ENCODE measurements at places on chromosomes 16 and 17.

GRCh38 chr17:42920922-42921321, 20.3 kb downstream of the G6PC1 start:
- no peak for DNase-seq

DNA sequence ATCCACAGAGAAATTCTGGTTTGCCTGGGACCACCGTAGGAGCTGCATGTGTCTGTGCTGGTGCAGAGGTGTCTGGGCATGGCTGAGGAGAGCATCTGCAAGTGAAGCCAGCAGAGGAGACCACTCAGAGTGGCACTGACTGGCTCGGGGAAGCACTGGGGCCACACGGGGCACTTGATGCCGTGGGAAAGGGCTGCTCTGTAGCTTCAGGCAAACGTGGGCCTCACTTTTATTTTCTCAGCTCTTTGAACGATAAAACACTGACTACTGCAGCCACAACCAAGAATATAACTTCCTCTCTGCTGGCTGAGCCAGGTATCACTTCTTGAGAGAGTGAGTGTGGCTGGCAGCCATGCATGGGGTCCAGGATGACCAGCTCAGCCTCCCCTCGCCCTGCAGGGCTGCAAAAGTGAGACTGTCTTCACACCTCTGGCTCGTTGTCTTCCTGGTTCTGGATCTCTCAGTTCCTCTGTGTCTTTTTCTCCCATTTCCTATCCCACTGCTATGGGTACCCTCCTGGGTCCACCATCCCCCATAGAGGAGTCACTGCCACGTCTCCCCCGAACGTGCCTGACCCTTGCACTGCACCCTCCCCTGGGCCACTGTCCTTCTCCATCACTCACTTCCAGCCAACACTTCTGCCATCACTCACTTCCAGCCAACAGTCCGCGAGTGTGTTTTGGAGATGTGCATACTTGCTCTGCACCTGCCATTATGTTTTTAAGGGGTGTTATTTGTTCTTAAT, 201.4 kb upstream of the CHMP6 start:
- DNase-seq = no peak

DNA sequence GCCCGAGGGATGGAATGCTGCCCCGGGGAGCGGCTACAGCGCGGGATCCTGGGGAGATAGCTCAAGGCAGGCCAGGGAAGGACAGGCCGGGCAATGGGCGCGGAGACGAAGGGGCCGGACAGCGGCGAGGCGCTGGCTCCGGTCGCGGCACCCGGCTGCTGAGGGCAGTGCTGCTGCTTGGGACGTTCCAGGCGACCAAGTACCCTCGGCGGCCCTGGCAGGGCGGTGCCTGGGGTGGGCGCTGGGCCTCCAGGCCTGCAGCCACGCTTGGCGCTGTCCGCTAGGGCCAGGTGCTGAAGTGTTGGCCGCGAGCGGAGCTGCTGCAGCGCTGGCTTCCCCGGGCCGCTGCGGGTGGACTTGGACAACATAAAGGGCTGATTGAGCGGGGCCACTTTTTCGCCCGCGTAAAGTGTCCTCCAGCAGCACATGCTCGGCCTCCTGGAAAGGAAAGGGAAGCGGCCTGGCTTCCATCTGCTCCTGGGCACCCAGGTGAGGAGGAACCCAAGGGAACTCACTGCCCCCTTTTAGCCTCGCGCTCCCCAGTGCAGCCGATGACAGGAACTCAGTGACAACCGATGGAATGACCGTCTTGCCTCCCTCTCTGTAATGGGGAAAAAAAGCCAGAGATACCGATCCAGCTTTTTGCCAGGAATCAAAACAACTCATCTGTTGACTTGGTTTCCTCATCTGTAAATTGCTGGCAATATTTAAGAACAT, 23.7 kb downstream of the CLEC3A start:
- peak; percentile 55 for DNase-seq

GRCh38 chr16:72999541-73000019, 48.3 kb downstream of the ZFHX3 start:
- no peak for DNase-seq

- no peak for DNase-seq
These were observed 342.3 kb downstream of the SNX29 start for GRCh38 chr16:12318661-12319427.

DNA sequence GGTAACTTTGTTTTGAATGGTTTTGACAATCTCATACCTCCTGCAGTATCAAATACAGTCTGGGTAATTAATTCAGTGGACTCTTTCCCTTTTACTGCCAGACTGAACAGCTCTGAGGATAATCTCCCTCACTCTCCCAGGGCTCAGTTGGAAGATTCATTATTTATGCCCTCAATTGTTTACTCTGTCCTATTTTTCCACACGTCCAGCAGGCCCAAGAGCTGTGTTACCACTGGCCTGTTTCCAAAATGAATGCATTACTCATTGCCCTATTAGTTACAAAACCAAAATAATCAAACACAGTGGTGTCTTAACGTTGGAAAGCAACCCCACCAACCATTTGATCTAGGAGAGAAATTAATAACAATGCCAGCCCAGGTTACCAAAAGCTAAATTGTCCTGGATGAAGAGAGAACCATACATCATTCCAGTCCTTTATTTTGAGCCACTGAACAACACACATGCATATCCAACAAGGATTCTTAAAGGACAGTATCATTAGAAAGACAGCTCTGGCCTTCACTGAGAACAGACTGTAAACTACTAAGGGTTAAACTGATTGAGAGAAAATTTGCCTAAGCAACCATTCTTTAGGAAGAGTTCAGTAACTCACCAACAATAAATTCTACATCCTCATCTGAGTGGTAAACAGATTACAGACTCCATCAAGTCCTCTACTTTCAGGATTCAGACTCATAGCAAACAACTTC, 34.5 kb downstream of the FAM222B start:
- peak; percentile 79 for DNase-seq

DNA sequence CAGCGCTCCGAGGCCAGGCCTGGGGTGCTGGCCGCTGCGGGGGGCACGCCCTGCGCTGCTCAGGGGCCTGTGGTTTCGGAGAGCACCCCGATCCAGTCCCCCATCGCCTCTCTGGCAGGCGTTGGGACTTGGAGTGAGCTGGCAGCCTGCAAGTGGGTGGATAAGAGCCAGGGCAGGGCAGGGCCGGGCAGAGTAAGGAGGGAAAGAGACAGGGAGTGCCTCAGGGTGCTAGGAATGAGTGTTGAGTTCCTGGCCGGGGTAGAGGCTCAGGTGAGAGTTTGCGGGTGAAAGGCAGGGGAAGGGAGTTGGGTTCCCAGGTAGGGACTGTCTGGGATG, 1.3 kb downstream of the CDH13 start:
- no peak for DNase-seq

DNA sequence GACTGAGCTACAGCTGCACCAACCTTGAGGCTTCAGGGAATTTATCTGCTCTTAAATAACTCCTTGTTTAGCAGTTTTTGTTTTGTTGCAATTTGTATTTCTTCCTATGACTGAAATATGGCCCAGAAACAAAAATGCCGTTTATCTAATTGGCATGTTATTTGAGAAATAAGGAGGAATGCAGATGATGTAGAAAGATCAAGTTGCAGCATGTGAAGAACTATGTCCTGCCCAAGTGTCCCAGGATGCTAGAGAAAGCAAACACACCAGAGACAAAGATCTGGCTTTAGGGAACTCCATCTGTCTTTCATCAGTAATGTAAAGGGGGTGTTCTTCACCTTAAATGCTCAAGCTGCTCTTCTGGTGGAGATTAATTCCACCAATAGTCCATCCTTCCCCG, 29.7 kb downstream of the USP31 start:
- no peak for DNase-seq

DNA sequence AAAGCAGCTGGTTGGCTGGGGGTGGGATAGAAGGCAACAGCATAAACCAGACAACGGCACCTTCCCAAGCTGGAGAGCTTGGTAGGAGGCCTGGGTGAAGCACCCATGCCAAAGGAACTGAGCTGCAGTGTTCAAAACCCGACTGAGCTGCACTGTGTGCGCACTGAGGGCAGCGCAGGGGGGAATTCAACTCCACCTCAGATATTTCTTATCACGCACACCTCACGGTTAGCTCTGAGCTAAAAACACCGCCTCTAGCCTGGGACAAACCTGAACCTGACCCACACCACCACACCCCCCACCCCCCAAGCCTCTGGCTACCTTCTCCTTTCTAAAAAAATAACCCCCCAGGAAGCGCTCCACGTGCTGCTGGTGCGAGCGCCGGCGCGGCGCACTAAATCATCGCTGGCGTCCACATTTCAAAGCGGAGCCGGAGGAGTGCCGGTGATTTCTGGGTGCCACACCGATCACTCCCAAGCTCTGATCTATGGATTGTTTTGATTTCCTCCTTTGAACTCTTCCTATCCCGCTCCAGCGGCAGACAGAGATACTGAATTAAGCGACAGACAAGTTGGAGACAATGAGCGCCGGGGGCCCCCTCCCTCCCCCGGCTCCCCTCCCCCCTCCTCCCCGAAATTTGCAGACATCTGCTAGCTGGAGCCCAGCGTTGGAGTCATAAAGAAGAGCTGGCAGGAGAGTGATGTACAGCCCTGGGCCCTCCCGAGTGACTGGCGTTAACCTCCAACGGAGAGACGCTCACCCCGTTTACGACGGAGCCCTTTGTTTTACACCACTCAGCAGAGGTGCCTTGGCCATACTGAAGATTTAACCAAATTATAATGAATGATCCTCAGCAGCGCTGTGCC, 85.0 kb downstream of the NOG start:
- no peak for DNase-seq

GRCh38 chr16:86844695-86845094, 266.3 kb downstream of the FOXL1 start:
- DNase-seq = no peak

- DNase-seq = no peak
These were observed 4.7 kb downstream of the ZACN start for GRCh38 chr17:76083536-76084182.
